ENCODE measurements at places on chromosomes 7 and 10.

DNA sequence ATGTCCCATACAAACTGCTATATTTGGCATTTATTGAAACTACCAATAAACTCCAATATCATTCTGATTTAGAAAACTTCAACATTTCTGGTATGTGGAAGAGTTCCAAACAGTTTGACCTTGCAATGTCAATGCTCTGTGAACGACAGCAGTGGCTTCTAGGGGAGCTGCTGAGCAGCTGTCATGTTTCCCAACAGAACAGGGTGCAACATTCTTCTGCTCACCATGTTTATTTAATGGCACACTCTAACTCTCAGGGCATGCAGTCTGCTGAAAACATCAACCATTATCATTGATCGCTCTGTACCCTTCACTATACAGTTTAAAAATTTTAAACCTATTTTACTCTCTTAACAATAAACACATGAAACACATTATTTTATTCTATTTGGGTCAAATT, 25.9 kb downstream of the LMOD2 start:
- no peak for DNase-seq

GRCh38 chr7:43694399-43694748, 34.9 kb downstream of the COA1 start:
- DNase-seq = no peak

GRCh38 chr10:78566284-78567111, 502.3 kb upstream of the ZMIZ1 start:
- DNase-seq = no peak

- DNase-seq = no peak
These were observed 118.2 kb downstream of the CDK6 start for GRCh38 chr7:92717993-92718716.

GRCh38 chr7:157006205-157006747, 4.2 kb downstream of the MNX1 start:
- no peak for DNase-seq

GRCh38 chr7:43735403-43735801, 6.1 kb upstream of the COA1 start:
- no peak for DNase-seq

DNA sequence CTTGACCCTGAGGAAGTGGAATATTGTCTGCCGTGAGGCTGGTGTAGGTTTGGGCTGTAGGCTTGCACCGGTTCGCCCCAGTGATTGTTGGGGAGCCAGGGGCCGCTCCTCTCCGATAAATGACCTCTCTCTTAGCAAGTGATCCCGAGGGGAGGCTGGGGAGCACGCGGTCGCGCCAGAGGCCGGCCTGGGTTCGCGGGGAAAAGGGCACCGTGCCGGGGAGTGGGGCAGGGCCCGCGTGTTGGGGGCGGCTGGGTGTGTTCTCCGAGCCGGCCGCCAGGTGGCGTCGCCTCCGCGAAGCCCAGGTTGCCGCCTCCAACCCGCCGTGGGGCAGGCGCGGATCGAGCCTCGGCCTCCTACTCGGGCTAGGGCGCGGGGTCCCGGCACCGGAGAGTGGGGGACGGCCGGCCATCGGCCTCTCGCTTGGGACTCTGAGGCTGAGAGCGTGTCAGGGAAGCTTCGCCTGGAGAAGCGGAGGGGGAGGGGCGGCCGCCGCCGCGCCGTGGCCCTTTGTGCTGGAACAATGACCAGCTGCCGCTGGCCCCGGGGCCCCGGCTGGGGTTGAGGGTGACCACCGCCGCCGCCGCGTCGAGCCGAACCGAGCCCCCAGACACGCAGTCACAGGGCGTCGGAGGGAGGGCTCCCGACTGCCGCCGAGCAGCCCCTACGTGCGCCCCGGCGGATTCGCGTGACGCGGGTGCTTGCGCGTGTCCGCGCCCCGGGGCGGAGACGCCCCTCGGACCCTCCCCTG, 442 bp upstream of the LZTS2 start:
- DNase-seq = peak; percentile 65

GRCh38 chr7:34130558-34131295, 225.4 kb downstream of the BMPER start:
- DNase-seq = no peak

DNA sequence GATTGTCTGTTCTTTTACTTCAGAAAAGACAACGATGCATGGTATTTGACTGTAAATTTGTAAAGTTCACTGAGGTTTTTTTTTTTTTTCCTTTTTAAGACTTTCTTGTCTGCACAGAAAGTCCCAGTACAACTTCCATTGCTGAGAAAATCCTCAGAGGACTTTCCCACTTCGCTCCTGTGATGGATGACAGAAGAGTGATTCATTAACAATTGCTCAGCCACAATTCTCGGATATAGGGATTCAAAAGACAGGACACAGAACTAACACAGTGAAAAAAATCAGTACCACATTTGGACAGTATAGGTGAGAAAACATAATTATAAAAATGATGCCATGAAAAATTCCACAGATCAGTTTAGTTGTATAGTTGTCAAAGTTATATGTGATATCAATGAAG, 48.0 kb downstream of the SEC23IP start:
- DNase-seq = no peak

GRCh38 chr7:48376263-48376662, 205.0 kb downstream of the ABCA13 start:
- DNase-seq = no peak

DNA sequence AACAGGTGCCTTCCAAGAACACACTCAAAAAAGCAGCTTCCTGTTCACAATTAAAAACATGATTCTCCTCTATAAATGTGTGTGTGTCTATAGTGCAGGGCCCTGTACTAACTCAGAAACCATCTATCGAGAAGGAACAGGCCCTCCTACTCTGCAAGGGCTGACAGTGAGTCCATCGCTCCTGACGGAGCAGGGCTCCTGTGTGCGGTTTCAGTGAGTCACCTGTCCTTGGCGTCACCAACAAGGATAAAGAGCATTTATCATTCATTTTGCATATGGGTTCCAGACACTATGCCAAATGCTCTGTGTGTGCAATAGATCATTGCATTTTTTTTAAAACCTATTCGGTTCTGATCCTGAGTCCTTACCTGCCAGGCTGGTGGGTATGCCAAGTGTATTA, 63.7 kb downstream of the TACC2 start:
- no peak for DNase-seq

GRCh38 chr10:57867241-57867640, 400.5 kb downstream of the IPMK start:
- DNase-seq = no peak

GRCh38 chr10:30215623-30216022, 133.5 kb downstream of the MTPAP start:
- no peak for DNase-seq
